Thymus (tissue), 14 donors: ENCODE measurements at places on chromosomes 2 and 18.

- DNase-seq, result no peak
These were observed 2.5 kb upstream of the DNAJC10 start for GRCh38 chr2:182713601-182714000.

DNA sequence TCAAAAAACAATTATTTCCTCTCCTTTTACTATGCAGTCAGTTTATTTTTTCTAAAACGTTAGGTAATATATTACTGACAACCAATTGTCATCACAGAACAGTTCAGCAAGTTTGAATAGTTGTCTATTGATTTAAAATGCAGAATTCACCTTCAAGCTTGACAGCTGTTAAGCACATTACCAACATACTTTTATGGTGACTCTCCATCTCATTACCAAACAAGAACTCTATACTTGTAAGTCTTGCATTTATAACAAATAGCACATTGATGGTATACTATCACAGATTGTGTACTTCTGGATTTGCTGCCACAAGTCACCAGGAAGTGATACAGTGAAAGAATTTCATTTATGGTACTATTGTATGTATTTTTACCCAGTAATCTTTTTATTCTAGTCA is 99.4 kb upstream of the PPP1CB start:
- DNase-seq, result no peak

DNA sequence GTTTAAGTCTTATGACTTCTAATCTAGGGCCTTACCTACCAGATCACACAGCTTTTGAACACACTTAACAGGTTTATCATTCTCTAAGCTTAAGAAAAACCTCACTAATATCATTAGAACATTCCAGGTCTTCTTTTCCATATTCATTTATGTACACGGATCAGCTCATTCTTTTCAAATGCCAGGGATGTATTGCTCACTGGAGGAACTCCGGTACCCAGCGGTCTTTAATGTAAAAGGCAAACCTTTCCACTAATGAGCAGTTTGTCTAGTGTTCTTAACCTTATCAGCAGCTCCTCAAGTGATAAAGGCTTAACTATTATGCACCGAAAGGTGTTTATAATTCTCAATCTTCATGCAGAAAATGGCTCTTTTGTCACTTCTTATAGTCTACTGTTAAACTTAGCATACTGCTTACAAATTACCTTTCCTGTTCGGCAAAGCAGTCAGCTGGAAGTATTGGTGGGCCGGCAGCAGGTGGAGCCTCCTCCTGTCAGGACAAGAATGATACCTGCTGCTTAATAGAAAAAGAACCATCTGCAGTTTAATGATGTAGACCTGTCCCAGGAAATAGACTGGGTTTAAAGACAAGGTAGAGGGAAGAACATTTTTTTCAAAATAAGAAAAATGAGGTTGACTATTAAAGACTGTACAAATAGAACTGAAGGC is 142.7 kb downstream of the FIGN start:
- DNase-seq, result no peak

- DNase-seq, result no peak
These were observed 41.6 kb downstream of the RBBP8 start for GRCh38 chr18:22974707-22975106.

GRCh38 chr18:58955001-58955400 is 90.3 kb downstream of the ZNF532 start:
- no peak for DNase-seq

DNA sequence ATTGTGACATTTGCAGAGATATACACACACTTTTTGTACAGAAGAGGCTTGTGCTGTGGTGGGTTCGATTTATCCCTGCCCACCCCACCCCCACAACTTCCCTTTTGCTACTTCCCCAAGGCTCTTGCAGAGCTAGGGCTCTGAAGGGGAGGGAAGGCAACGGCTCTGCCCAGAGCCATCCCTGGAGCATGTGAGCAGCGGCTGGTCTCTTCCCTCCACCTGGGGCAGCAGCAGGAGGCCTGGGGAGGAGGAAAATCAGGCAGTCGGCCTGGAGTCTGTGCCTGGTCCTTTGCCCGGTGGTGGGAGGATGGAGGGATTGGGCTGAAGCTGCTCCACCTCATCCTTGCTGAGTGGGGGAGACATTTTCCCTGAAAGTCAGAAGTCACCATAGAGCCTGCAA is 40.0 kb downstream of the STEAP3 start:
- DNase-seq, result no peak
